Upper lobe of right lung (tissue), 1 donor: ENCODE measurements at places on chromosomes 1 and 21. TPM values are rescaled to one million over a fixed set of nuclear protein-coding genes. Genes with fewer than 3 reads are reported as not detected.

- no peaks in the 10 kb centered on the region for H3K27me3 ChIP-seq
- H3K36me3 ChIP-seq = peaks cover 17% of the 10 kb centered on the region
- peak within 1 kb of the TSS; percentile 95 for H3K4me3 ChIP-seq
- H3K27ac ChIP-seq = peak within 1 kb of the TSS; percentile 91
- DNase-seq = peak; percentile 97
These were observed at the start of gene SMIM12 for GRCh38 chr1:34859446-34860200. Gene SMIM12 (minus strand): TSS chr1:34859749. CDS start chr1:34855977, 3,772 bp downstream.

- peak overlapping the region; percentile 8 for H3K27ac ChIP-seq
- no peaks in the 10 kb centered on the region for H3K4me1 ChIP-seq
- H3K4me3 ChIP-seq = no peak overlapping the region
- DNase-seq = no peak
- no peaks in the 10 kb centered on the region for H3K36me3 ChIP-seq
These were observed 141.2 kb upstream of the ST6GALNAC5 start for GRCh38 chr1:76725864-76726619.

- no peaks in the 10 kb centered on the region for H3K4me1 ChIP-seq
- no peaks in the 10 kb centered on the region for H3K36me3 ChIP-seq
- DNase-seq = no peak
- H3K27me3 ChIP-seq = no peaks in the 10 kb centered on the region
- no peak overlapping the region for H3K4me3 ChIP-seq
- no peak overlapping the region for H3K27ac ChIP-seq
These were observed 141.2 kb downstream of the ZBTB18 start for GRCh38 chr1:244192325-244192724.

The IQGAP3 gene
- 1.3 TPM for total RNA-seq

The OR2T2 gene
- total RNA-seq = not detected
